Kidney capillary endothelial cell (primary cell): ENCODE measurements at places on chromosomes 16 and 17.

DNA sequence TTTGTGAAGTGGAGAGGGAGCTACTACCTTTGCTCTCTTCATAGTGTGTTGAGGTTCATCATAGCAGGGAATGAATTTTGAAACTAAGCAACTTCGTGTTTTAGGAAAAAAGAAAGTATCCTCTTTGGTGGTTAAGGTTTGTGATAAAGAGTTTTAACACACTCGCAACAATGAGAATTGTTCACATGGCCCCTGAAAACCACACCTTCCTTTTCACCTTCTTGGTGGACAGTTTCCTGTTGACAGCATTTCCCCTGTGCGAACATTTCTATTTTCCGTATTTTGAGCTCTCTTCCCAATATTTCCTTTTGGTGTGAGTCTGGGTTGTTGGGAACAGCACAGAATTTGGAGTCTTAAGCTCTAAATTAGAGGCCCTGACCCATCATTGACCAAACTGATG lies 3.8 kb downstream of the OR4D2 start:
- no peak for DNase-seq

- DNase-seq = no peak
Observed at GRCh38 chr17:6126768-6127167, 56.6 kb downstream of the WSCD1 start.

DNA sequence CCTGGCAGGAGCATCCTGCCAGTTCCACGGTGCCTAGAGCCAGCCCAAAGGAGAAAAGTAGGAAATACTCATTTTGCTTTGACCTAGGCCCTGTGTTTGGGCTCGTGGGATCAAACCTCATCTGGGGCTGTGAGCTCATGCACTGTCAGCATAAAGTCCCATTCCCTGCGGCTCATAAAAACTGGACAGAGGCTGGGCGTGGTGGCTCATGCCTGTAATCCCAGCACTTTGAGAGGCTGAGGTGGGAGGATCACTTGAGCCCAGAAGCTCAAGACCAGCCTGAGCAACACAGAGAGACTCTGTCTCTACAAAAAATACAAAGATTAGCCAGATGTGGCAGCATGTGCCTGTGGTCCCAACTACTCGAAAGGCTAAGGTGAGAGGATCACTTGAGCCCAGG lies 17.9 kb downstream of the ATP6V0D1 start:
- DNase-seq = no peak

GRCh38 chr16:10493276-10493675 lies 87.1 kb downstream of the EMP2 start:
- DNase-seq = no peak

GRCh38 chr16:81530814-81531213 lies 86.2 kb downstream of the CMIP start:
- no peak for DNase-seq

GRCh38 chr17:4460661-4461060 lies 26.9 kb downstream of the SPNS3 start:
- no peak for DNase-seq

DNA sequence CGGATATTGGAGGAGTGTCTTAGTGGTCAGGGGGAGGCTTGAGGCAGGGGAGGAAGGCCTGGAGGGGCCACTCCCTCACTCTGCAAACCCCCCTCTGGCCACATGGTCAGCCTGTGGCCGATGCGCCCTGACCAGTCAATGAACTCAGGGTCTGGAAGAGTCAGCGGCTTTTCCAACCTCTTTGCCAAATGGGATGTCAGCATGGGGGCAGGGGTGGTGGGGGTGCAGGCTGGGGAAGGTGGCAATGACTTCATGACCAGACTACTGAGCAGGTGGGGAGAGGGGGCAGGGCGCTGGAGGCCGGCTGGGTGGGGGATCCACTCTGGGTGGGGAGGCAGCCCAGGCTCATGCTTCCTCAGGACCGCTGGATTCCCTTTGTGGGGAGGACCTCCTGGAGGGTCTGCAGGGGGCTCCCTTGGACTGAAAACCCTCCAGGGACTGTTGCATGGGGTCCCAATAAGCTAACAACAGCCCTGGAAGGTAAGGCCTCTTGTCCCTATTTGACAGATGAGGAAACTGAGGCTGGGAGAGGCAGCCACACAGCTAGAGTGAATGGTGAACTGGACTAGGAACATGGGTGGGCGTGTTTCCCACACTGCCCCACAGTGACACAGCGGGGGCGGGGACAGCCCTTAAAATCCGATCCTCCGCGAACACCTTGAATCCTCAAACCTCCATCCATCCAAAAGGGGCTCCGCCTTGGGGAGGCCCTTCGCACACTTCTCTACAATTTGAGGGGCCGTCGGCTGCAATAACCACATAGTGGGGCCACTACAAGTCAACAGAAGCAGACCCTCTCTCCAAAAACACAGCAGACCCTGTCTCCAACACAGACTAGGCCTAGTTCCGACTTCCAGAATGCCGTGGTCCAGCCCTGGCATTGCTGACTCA lies 81.0 kb upstream of the TOB1 start:
- DNase-seq = no peak

DNA sequence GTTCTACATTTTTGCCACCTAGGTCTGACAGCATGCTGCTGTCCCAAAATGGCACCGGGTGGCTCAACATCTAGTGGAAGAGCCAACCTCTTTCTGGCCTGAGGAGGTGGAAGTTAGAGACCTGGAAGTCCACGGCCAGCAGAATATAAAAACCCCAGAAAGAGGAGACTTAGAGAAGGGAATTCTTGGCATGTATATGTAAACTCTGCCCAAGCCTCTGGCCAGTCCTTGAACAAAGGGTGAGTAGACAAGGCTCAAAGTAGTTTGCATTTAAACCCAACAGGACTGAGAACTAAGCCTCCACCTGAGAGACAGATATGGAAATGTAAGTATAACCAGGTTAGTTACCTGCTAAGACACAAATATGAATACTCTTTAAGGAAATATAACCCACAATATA lies 210.3 kb downstream of the GRIN2A start:
- DNase-seq = no peak

DNA sequence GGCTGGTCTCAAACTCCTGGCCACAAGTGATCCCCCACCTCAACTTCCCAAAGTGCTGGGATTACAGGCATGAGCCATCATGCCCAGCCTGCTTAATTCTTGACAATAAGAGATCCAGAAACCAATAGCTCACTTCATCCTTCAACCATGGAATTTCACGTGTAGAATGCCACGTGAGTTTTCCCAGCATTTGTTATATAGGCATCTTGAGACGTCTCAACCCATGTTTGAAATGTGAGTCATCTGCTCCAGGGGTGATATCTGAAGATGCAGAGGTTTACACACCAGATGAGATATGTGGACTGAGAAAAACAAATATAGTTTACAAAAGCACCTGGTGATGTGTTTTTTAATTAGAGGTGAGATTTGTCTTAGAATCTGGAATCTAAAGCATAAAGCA lies 7.1 kb downstream of the TEKT3 start:
- DNase-seq = no peak

DNA sequence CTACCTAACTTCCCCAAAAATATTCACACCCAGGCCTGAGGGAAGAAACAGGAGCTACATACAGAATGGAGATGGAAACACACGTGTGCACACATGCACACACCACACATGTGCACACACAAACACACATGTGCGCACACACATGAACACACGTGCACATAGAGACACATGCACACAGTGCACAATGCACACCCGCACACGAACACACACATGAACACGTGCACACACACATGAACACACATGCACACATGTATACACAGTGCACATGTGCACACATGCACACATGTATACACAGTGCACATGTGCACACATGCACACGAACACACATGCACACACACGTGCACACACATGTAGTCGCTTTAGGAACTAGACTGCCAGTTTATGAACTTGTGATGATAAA lies 18.8 kb downstream of the CA5A start:
- DNase-seq = no peak

DNA sequence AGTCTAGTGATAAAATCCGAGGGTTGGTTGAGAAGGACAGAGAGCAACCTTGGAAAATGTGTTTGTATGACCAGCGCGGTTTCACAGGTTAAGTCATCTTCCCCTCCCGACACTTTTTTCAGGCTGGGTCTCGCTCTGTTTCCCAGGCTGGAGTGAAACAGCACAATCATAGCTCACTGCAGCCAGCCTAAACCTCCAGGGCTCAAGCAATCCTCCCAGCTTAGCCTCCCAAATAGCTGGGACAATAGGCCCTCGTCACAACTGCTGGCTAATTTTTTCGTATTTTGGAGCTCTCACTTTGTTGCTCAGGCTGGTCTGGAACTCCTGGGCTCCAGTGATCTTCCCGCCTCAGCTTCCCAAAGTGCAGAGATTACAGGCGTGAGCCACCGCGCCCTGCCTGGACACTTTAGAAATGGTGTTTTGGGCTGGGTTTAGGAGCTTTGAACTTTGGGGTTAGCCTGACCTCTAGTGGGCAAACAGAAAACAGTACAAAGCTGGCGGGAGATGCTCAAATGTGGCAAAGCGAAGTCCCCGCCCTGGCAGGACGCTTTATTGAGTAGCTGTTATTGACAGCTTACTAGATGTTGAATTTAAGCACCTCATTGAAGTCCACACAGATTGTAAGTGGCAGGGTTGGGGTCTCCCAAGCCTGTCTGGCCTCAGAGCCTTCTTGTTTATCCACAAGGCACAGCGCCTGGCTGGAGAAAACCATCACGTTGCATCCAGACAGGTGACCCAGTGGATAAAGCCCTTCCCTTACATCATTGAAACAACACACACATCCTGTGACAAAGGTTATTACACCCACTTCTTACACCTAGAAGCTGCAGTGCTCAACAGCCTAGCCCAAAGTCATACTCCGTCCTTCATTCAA lies 34.7 kb upstream of the RBBP6 start:
- peak; percentile 58 for DNase-seq

DNA sequence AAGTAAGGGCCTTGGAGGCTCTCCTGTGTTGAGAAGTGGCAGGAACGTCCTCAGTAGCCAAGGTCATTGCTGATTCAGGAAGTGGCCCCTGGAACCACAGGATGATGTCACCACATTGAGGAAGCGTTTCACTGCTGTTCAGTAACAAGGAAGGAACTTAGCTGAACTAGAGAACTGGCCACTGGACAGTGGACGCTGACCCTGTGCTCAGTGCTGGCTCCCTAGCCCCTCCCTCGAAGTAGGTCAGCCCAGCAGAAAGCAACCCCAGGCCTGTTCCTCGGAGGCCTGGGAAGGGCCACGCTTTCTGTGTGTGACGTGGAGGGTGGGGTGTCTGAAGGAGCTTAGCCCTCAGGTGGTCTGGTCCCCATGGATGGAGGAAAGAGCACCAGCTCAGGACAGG lies 58.3 kb downstream of the B9D1 start:
- peak; percentile 73 for DNase-seq

DNA sequence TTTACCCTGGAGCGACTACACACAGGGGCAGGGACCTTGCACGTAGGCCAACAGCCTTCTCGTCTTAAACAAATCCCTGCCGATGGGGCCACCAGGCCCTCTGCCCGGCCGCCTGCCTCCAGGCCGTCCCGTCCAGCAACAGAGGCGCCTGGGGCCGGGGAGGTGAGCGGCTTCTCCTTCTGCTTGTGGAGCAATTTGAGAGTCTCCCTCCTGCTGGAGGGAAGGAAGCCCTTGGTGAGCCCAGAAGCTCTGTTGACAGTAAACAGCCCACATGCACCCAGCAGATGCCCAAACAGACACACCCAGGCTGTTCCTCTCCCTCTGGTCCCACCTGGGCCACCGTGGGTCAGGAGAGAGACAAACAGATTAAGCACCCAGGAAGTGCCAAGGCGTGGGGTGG lies 8.1 kb downstream of the SLC43A2 start:
- DNase-seq = no peak

DNA sequence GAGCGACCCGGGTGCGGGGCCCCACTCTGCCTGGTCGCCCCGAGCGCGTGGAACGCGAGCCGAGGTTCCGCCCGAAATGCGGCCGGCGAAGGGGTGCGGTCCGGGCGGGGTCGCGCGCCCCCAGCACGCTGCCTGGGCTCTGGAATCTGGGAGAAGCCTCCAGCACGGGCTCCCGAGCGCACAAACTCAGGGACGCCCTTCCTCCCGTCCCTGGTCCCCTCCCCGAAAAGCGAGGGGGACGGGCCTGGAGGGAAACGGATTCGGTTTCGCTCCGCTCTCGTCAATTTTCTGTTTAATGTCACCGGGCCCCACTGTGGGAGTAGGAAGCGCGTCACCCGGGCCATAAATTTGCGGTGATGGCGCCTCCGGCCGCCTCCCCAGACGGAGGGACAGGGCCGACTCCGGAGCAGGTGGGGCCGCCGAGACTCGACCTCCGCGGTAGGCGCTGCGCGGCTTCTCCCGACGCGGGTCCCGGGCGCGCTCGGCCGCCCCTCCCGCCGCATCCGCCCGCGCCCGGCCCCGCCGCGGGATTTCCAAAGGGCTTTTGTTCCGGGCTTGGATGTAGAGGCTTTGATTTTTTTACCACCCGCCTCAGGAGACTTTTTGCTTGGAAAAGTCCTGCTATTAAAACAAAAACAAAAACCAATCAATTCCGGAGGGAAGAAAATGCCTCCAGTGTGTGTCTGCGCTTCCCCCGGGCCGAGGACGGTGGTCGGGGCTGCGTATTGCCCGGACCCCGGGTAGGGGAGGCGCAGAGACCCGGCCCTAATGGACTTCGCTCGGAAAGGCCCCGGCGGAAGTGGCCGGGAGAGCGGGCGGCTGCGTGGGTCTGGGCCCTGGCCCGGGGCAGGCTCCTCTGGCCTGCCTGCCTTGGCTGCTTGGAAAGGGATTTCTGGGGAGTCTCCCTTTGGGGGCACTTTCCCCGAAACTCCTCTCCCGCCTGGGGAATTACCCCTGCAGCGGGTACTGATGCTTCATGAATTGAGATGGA lies 7.9 kb upstream of the BAHCC1 start:
- DNase-seq = no peak

GRCh38 chr17:68343976-68344375 lies 52.7 kb downstream of the ARSG start:
- no peak for DNase-seq

GRCh38 chr16:87615621-87616041 lies 13.3 kb downstream of the JPH3 start:
- no peak for DNase-seq

GRCh38 chr17:33140413-33141099 lies 148.9 kb downstream of the SPACA3 start:
- no peak for DNase-seq

GRCh38 chr17:37092071-37092470 lies 143.3 kb downstream of the AATF start:
- DNase-seq = no peak

- DNase-seq = no peak
Observed at GRCh38 chr17:42039794-42040763, 10.3 kb downstream of the C17orf113 start.

GRCh38 chr16:24139282-24139681 lies 116.9 kb upstream of the CACNG3 start:
- DNase-seq = no peak

DNA sequence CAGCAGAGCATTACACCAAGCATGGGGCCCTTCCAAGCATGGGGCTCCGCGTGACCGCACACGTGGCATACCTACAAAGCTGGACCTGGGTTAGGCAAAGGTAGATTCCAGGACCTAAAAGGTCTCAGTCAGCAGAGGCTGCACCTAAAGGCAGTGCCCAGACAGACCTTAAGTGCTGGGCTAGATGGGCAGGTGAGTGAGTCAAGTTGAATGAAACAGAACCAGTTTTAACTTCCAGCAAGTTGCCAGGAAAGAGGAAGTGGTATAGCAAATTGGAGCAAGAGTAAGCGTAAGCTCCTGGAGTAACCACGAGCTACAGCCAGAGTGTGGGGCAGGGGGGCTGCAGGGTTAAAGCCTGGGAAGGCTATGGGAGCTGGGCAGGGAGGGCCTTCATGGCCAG lies 49.5 kb downstream of the SRCIN1 start:
- no peak for DNase-seq

- no peak for DNase-seq
Observed at GRCh38 chr17:34613064-34614019, 34.0 kb downstream of the TMEM132E start.
